Mononuclear cell (primary cell): ENCODE measurements at places on chromosomes 7 and 10. TPM values are rescaled to one million over a fixed set of nuclear protein-coding genes. Genes with fewer than 3 reads are reported as not detected.

Gene SCD
- 1.9 TPM for total RNA-seq

Gene FRAT1
- total RNA-seq, result 21.9 TPM

Gene GCK
- 0.21 TPM for total RNA-seq

Gene GAD2
- total RNA-seq, result under 0.01 TPM

Gene PIK3AP1
- 49.0 TPM for total RNA-seq

Gene CDK1
- total RNA-seq, result 3.4 TPM

Gene NACAD
- 0.10 TPM for total RNA-seq

Gene OR2A42
- total RNA-seq, result 0.10 TPM

Gene STAG3
- 6.7 TPM for total RNA-seq

Gene FHIP2A
- 47.1 TPM for total RNA-seq
